ENCODE measurements at places on chromosomes 1 and 21.

GRCh38 chr1:238672262-238672661, 714.1 kb upstream of the CHRM3 start:
- DNase-seq = peak; percentile 90

GRCh38 chr1:169795687-169796086, 980 bp upstream of the METTL18 start:
- peak; percentile 42 for DNase-seq

DNA sequence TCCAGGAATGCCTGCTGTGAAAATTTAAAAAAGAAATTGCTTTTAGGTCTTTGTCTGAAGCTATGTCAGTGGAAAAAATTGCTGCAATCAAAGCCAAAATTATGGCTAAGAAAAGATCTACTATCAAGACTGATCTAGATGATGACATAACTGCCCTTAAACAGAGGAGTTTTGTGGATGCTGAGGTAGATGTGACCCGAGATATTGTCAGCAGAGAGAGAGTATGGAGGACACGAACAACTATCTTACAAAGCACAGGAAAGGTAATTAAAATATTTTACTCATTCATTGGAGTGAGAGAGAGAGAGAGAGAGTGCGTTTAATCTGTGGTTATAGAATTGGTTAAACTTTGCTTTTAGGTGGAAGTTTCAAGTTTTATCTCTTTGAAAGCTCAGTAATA, 20.0 kb downstream of the CDC73 start:
- no peak for DNase-seq

- DNase-seq = no peak
Measured at GRCh38 chr1:94807742-94808491, 12.2 kb upstream of the SLC44A3 start.

GRCh38 chr1:53592521-53592982, 133.4 kb downstream of the DMRTB1 start:
- peak; percentile 62 for DNase-seq

Data from mesendoderm (in vitro differentiated cells).